Activated CD4-positive, alpha-beta T cell treated with anti-CD3 and anti-CD28 coated beads, Interleukin-2, amount 50 U/mL, for 48 hours (primary cell): ENCODE measurements at places on chromosomes 4 and X.

- no peak for DNase-seq
Measured at GRCh38 chrX:47361538-47362511, 8.6 kb upstream of the ZNF157 start.

DNA sequence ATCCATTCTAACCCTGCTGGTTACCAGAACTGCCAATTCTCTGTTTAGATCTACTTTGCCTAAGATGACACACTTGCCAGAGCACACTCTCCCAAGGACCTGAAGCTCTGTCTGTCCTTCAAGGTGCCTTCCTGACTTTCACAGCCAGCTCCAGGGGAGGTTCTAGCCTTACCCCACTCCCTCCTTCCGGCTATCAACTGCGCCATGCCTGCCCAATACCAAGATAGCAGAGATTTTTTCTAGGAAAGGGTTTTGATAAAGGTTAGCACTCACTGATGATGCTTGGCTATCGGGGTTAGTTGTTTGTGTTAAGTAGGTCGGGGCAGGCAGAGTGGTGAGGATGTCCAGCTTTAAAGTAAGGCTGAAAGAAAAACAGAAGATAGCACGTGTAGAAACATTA is 14.3 kb downstream of the ALPK1 start:
- no peak for DNase-seq

DNA sequence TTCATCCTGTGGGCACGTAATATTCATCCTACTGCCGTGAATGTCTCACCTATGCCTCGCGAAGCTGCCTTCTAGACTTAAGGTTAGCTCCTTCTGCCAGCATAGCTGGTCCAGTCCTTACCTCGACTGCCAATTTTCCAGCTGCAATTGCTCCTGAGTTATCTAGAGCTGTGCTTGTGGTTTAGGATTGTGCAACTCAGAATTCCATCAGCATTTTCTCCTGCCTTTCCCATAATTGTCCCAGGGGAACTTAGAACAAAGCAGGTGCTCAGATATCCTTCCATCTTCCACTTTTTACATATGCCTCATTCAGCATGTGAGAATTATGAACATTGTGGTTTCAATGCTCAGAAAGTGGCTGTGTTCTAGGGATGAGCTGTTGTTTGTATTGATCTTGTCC is 131.4 kb upstream of the ADGRL3 start:
- DNase-seq = no peak

DNA sequence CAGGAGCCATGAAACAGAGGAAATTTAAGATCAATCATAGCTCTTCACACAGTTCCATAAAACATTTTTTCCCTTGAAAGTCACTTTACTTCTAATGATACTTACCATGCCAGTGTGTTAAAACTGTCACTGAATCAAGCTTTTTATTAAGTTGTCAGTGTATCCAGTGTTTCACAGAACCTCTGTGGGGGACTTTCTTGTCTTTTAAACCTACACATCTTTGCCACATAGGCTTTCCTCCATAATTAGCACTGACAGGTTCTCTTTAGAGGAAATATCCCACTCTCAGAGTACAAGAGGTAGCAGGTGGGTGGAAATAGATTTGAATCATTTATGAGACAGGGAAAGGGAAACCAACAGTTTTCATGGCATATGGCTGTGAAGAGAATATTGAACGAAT is 25.8 kb upstream of the DYNLT3 start:
- no peak for DNase-seq

GRCh38 chr4:70613306-70614183 is 15.0 kb upstream of the ENAM start:
- DNase-seq = no peak

GRCh38 chr4:35166466-35166865 is 1077.8 kb downstream of the ARAP2 start:
- DNase-seq = no peak

DNA sequence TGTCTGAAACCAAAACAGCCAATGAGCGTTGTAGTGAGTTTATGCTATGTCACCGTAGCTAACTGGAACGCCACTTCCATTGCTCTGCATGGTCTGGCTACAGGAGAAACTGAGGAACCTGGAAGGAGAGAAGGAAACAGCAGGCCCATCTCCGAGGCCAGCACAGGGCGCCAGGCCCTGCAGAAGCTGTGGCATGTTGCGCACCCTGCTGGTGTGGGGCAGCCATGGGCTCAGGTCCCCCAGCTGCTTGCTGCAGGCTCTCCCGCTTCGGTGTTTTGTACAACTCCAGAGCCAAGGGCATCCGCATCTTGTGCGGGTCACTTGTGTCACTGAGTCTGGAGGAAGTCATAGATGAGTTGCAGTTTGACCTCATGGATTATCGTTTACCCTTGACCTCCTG is 89.2 kb downstream of the AFAP1 start:
- DNase-seq = no peak

- peak; percentile 47 for DNase-seq
Measured at GRCh38 chr4:17447675-17448298, 64.1 kb downstream of the QDPR start.

- DNase-seq = peak; percentile 15
Measured at GRCh38 chr4:47704693-47705325, 133.1 kb downstream of the CORIN start.

DNA sequence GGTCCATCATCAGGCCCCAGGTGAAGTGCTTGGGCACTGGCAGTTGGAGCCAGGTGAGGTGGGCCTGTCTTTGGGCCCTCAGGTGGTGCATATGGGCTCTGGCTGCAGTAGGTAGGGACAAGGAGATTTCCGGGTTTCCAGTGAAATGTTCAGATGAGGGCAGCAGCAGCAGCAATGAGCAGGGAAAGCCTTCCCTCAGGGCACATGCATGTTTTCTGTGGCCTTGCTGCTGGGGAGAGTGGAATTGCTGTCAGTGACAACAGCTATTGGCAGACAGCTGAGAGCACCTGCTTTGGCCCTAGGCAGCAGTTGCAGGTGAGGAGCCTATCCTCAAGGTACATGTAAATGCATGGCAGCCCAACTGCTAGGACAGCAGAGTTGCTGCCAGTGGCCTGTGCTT is 58.9 kb upstream of the QRFPR start:
- DNase-seq = no peak

DNA sequence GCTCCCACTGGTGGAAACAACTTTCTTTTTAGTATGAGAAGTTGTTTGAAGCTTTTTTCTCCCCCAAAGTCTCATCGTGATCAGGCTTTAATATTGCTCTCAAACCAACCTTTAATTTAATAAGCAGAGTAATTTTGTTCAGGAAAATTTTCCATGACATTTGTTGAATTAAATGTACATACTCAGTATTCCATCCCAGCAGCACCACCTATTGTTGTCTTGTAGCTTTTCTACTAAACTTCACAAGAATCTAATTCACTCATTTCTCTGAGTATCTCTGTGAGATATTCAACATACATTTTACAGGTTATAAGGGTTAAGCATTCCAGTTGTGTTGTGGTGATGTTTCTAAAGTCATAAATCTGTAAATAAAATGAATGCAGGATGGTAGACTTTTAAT is 218.3 kb upstream of the HAND2 start:
- DNase-seq = no peak

GRCh38 chr4:186621959-186622553 is 66.7 kb upstream of the MTNR1A start:
- no peak for DNase-seq

GRCh38 chrX:115952417-115953092 is 218.0 kb upstream of the AGTR2 start:
- DNase-seq = no peak

DNA sequence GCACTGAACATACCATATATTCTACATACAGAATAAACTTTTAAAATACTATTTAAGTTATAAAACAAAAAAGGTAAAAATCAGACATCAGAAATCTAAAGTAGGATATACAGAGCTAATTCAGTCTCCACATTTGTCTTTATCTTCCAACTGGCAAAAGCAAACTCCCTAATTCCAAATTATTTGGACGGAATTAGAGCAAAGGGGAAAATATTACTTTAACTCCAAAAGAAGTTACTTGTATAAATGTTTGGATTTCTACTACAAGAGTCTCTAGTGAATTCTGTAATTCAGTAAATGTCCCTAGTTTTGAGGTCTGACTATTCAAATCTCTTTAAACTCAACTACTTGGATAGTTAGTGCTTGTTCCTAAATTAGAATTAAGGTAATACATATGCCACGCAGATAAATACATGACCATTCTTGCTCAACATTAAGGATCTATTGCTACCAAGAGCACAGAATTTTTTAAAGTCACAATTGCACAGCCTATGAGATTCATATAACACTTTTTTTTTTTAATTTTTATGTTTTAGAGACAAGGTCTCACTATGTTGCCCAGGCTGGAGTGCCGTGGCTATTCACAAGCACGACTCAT is 7.3 kb downstream of the ZNF280C start:
- no peak for DNase-seq

DNA sequence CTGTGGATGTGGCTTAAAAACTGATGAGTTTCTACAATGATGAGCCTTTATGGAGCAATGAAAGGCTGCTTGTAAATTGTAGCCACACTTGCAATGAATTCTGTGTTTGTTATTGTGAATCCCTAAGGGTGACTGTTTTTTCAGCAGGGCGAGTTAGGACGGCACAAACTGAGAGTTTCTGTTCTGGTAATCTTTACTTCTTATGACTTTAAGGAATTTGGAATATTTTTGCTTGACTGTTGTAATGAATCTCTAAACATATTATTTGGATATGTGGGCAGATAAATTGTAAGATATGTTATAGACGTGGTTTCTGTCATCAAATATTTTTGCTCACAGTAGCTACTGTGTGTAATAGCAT is 22.2 kb downstream of the RBPJ start:
- no peak for DNase-seq

GRCh38 chr4:52982946-52983340 is 120.8 kb downstream of the RASL11B start:
- no peak for DNase-seq

DNA sequence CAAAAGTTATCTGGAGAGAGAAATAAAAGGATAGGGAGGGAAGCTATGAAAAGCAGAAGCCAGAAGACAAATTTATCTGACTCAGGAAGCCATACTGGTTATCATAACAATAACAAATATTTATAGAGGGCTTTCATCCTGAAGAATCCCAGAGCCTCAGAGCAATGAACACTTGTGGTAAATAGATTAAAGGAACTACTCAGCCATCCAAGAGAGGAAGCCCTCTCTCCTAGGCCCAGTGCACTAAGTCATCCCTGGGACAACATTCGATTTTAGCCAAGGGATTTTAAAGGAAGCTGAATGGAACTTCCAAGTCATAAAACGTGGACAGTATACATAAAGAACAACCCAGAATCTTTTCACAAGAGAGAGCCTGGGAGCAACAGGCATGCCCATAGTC is 76.9 kb downstream of the COL4A6 start:
- DNase-seq = no peak

DNA sequence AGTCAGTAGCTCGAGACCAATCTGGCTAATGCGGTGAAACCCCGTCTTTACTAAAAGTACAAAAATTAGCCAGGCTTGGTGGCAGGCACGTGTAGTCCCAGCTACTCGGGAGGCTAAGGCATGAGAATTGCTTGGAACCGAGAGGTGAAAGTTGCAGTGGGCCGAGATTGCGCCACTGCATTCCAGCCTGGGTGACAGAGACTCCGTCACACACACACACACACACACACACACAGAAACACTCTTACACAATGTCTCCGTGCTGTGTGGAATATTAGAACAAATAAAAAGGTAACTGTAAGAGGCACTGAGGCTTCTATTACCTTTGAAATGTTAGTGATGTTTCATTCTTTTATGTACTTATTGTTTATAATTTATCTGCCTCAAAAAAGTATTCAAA is 326.6 kb downstream of the GPAT3 start:
- no peak for DNase-seq

GRCh38 chr4:81021142-81021944 is 9.2 kb upstream of the BMP3 start:
- no peak for DNase-seq

DNA sequence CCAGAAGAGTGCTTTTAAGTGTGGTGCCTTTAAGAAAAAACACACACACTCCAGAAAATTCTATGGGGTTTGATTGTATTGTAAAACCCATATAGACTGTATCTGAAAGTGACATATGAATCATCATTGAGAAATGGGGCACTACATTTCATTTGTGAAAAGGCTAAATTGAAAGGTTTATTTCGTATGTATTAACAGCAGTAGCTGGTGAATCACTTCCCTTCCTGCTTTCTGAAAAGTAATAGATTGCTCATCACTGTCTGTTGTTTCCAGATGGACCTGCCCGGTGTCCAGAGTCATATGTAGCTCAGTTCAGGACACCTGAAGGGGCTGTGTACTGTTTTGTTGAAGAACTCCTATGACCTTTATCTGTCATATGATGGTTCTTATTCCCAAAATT is 28.1 kb upstream of the HPRT1 start:
- DNase-seq = peak; percentile 6

- no peak for DNase-seq
Measured at GRCh38 chr4:80840396-80840795, 190.1 kb upstream of the BMP3 start.

GRCh38 chrX:1012678-1013300 is 199.7 kb downstream of the CRLF2 start:
- DNase-seq = no peak

GRCh38 chrX:3280706-3281105 is 65.7 kb downstream of the MXRA5 start:
- no peak for DNase-seq

DNA sequence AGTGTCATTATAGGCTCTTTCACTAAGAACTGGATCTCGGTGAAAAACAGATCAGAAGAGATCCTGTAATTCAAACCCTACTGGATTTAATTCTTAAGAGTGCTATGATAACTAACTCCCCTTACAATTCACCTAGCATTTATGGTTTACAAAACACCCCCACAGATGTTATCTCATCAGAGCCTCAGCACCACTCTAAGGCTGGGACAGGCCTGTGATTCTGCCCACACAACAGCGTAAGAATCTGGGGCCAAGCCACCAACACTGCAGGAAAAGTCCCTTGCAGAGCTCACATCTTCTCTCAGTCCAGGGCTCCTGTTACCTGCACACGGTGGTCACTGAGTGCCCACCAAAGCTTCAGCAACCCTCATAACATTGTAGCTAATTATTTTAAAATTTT is 8.9 kb downstream of the MFAP3L start:
- no peak for DNase-seq

DNA sequence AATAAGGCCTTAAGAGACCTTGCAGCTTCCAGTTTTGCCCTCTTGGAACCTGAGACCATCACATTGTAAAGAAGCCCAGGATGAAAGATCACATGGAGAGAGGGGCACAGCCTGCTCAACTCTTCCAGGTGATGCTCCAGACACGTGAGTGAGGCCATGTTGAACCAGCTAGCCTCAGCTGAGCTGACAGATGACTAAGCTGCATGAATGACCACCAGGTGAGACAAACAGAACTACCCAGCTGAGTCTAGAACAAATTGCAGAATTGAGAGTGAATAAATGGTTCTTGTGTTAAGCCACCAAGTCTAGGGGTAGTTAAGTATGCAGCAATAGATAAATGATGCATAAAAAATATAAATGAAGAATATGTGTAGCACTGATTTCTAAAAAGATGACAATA is 16.8 kb upstream of the GPR82 start:
- no peak for DNase-seq

- no peak for DNase-seq
Measured at GRCh38 chr4:10023806-10024205, 2.5 kb upstream of the SLC2A9 start.

- no peak for DNase-seq
Measured at GRCh38 chr4:85701861-85702321, 226.9 kb downstream of the ARHGAP24 start.
